ENCODE measurements at places on chromosomes 1 and 21.

GRCh38 chr1:234730770-234731568, 121.0 kb upstream of the IRF2BP2 start:
- no peak for DNase-seq

GRCh38 chr1:63908016-63908415, 134.2 kb downstream of the ROR1 start:
- no peak for DNase-seq

- DNase-seq = no peak
Observed at GRCh38 chr1:52952112-52952511, 25.0 kb downstream of the SCP2 start.

- DNase-seq = no peak
Observed at GRCh38 chr1:198686069-198686728, 47.4 kb downstream of the PTPRC start.

DNA sequence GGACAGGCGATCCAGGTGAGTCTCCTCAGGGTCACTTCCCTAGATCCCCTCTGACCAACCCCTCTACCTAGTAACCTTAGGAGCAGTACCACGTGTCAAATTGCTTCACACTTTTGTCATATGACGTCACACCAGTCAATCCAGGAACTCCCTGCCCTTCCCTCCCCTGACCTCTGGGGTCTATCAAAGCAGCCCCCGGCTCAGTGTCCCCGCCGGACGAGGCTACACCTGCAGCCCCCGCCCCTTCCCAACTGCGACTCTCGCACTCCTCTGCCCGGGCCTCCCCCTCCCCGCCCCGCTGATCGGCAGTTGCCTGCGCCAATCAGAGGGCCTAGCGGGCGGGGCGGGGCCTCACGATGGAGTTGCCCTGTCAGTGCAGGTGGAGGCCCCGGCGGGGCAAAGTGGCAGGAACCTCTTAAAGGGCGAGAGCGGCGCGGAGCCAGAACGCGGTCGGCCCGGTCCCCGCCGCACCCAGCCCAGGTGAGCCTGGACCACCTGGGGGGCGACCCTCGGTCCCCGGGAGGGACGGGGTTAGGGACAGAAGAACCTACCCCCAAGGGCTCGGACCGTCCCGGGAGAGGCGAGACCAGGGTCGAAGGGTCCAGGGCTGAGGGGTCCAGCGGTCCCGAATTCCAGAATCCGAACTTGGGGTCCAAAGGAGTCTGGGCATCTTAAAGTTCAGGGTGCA, 27.5 kb upstream of the EPB41 start:
- DNase-seq = peak; percentile 75

DNA sequence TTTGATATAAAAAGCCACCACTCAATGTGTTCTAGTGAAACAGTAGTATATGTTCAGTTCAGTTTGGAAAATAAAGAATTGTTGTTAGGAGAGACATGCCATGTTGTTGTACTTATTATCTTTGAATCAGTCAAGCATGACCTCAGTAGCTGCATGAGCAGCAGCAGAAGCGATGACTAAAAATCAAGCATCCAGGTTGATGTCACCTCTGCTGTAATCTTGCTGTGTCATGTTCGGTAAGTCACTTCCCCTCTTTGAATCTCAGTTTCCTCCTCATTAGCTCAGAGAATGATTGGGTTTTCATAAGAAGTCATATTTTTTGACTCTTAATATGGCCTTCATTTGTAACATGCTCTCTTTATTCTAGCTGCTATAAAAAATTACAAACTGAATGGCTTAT, 428.4 kb upstream of the B3GALT2 start:
- DNase-seq = no peak

DNA sequence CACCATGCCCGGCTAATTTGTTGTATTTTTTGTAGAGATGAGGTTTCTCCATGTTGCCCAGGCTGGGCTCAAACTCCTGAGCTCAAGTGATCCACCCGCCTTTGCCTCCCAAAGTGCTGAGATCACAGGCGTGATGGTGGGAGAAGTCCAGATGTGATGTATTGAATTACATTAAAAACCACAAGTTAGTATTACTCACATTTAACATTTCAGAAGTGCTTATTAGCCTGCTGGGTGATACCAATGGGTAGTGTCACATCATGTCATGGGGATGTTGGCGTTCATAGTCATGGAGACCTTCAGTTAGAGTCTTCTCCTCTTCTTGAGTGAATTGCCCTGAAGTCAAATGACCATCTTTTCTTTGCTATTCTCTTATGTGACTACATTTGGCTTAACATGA, 63.6 kb upstream of the VAMP3 start:
- DNase-seq = no peak

- DNase-seq = no peak
Observed at GRCh38 chr1:188719735-188720134, 1757.9 kb downstream of the BRINP3 start.

GRCh38 chr1:221574529-221574928, 167.4 kb downstream of the DUSP10 start:
- DNase-seq = no peak

GRCh38 chr1:18322368-18323032, 158.2 kb upstream of the KLHDC7A start:
- no peak for DNase-seq

DNA sequence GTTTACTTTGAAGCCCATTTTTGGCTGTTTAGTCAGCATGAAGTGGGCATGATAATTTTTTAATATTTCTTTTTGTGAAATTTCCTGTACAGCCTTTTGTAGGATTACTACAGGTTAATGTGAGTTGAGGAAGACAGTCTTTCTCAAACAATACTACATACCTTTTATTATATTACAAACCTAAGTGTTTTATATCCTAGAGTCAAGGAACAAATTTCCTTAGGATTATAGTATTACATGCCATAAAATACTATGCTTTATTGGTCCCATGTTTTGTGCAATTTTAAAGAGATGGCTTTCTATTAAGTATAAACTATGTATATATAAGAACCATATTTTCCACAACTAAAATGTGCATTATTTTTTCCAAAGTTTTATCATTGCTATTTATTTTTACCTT, 9.2 kb upstream of the CHAF1B start:
- no peak for DNase-seq

- no peak for DNase-seq
Observed at GRCh38 chr1:17209430-17209829, 4.5 kb downstream of the PADI1 start.

DNA sequence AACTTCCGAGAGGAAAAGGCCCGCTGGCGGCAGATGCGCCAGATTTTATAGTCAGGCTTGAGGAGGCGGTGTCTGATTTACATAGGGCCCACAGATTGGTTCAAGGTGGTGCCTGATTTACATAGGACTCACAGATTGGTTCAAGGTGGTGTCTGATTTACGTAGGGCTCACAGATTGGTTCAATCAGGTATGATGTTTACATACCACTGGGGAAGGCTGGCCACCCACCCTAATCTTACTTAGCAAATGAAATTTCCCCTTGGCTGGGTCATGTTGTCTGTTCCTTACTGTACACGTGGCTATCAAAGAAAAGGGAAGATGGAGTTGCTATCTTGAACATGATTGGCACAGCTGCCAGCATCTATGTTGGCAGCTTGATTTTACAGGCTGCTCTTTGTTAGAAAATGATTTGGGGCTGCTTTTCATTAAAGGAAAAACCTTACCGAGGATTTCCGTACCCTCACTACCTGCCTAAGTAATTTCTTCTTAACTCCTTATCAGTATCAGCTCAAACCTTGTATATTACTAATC, 96.3 kb downstream of the SETD4 start:
- no peak for DNase-seq

GRCh38 chr1:24111262-24111995, 506 bp downstream of the MYOM3 start:
- no peak for DNase-seq

DNA sequence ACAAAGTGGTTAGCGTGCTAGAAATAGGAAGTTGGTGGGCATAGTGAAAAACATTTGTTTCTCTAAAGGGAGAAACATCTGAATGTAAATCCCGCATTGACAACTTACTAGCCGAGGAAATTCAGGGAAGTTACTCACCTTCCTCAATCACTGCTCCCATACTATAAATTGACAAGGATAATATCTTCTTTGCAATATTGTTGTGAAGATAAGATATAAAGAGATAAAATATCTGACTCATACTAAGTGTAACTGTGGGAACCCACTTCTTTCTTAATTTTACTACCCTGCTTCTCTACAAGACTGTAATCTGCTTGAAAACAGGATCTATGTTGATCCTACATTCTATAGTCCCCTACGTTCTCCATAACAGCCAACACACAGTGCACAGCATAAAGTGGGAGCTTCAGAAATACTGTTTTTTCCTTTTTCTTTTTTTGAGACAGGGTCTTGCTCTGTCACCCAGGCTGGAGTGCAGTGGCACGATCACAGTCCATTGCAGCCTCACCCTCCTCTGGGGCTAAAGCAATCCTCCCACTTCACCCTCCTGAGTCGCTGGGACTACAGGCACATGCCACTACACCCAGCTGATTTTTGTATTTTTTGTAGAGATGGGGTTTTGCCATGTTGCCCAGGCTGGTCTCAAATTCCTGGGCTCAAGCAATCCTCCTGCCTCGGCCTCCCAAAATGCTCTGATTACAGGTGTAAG, 57.4 kb upstream of the C1orf21 start:
- no peak for DNase-seq

GRCh38 chr1:1441002-1441888, 5.8 kb downstream of the VWA1 start:
- no peak for DNase-seq

DNA sequence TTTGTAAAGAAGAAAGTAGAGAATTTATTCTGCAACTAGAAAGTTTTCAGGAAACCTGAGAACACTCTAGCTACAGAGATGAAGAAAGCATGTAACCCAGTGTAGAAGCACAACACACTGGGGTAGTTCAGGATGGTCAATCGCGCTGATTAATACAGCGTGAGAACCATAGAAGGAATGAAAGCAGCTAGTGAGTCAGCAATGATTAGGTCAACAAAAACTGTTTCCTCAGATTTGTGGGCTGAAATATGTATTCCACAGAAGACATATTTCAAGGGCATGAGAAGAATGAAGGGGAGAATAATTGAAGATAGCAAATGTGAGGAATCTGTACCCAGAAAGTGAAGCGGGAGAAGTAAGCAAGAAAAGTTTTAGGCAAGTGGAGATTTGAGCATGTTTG, 97.8 kb upstream of the ADGRL2 start:
- no peak for DNase-seq

- DNase-seq = no peak
Observed at GRCh38 chr1:233393084-233393840, 65.7 kb downstream of the MAP3K21 start.

GRCh38 chr1:191460234-191460633, 698.0 kb upstream of the RGS18 start:
- no peak for DNase-seq

DNA sequence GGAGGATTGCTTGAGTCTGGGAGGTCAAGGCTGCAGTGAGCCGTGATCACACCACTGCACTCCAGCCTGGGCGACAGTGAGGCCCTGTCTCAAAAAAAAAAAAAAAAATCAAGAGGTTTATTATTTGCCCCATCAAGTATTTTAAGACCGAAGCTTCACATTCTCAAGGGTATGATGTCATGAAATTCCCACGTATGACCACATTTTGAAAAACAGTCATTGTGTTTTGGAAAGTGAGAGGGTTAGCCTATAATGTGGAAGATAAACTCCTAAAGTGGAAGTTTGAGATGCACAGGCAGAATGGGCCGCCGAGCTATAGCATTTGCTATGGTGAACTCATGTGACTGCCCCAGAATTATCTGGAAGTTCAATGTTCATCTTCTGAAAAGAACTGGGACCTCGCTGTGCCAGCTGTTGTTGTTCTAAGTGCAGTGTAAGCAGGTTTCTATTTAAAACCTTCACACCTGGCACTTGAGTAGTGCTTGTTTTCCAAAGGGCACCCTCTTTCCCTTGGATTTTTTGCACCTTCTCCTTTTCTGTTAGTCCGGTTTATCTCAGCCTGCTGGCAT, 96.9 kb upstream of the SLC25A33 start:
- no peak for DNase-seq

- DNase-seq = no peak
Observed at GRCh38 chr1:30425046-30425445, 298.3 kb downstream of the MATN1 start.

GRCh38 chr1:195898924-195899323, 709.3 kb downstream of the KCNT2 start:
- no peak for DNase-seq

DNA sequence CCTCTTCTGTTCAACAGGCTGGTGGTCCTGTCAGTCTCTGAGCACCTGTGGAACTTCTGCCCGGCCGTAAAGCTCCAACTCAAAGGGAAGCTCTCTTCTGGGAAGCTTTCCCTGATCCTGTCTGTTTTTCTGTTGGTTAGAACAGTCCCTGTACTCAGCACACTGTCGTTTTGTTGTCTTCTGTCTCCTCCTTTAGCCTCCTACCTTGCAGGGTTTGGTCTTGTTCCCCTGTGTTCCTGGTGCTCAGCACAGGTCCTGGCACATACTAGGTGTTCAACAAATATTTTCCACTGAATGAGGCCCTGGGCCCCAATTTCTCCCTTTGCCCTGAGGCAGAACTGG, 328 bp upstream of the KDF1 start:
- no peak for DNase-seq

DNA sequence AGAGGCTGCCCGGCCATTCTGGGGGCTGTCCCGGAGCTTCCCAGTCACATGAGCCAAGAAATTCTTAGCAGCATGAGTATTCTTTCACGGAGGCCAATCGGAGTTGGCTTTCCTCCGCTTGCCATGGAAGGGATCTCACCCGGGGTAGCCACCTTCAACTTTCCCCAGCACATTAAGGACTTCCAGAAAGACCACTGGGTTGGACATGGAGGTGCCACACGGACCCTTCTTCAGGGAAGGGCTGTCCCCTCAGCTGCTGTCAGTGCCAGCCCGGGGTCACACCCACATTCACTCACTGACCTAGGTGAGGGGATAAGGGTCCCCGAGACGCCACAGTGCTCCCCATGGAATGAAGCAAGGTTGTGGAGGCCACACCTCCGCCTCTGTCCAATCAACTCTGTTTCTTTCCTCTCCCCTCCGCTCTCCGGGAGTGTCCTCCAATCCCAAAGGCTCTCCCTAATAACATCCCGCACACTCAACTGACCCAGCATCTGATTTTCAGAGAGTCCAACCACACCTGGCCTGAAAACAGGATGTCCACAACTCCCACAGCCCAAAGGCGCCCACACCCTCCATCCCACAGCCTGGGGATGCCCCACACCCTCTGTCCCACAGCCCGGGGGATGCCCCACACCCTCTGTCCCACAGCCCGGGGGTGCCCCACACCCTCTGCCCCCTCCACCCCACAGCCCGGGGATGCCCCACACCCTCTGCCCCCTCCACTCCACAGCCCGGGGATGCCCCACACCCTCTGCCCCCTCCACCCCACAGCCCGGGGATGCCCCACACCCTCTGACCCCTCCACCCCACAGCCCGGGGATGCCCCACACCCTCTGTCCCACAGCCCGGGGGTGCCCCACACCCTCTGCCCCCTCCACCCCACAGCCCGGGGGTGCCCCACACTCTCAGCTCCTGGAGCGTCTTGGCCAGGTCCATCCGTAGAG, 19.4 kb downstream of the RSPH1 start:
- DNase-seq = no peak

- no peak for DNase-seq
Observed at GRCh38 chr1:58982259-58982998, 198.6 kb upstream of the JUN start.

GRCh38 chr1:53733447-53733931, 5.5 kb downstream of the GLIS1 start:
- no peak for DNase-seq

All from stimulated activated CD8-positive, alpha-beta memory T cell treated with anti-CD3 and anti-CD28 coated beads, Interleukin-15, amount 100 ng/mL, for 4 hours (primary cell).